CD4-positive, alpha-beta T cell treated with Interleukin-17A for 4 hours (primary cell): ENCODE measurements at places on chromosomes 6 and 20.

GRCh38 chr20:17799575-17800227 is 99.9 kb downstream of the BANF2 start:
- no peak for DNase-seq

DNA sequence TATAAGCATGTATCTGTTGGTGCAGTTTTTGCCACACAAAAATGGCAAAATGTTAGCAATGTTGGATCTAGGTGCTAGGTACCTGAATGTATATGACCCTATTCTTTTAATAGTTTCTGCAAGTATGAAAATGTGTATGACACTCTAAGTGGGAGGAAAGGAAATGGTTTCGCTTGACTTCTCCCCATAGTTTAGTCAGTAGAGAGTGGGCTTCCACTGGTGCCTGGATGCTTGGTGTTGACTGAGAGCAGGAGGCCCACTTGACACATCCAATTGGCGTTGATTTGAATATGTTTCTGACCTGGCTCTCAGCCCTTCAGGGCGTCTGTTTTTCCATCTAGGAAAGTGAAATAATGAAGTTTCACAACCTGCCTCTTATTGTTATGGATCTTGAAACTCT is 41.8 kb upstream of the GABRR1 start:
- no peak for DNase-seq

DNA sequence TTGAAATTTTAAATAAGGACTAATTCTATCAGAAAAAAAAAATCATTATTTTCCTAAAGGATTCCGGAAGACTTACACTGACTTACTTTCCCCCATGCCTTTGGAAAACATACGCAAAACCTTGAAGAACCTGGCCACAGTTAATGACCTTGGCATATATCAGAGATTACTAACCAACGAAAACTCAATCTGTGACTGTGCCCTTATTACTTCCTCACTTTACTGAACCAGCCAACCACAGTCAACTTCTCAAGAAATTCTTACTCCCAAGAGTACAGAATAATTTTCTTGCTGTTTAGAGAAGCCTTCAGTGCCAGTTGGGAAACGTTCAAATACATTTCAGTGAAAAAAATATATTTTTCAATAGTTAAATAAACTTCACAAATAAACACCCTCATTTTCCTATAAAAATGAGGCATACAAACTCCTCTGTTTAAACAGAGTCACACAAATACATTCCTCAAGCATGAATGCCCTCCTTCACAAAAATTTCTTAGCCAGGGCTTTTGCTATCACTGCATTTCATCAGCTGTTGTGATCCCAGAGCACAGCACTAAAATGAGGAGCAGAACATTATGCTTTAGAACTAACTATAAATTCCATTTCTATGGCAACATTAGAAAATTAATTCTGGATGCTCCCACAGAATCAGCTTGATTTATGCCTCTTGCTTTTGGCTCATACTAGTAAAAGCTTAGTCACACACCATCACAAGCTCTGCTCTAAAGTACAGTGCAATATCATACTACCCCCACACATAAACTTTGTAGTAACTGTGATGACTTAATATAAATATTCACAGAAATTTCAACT is 117.6 kb downstream of the DST start:
- DNase-seq, result no peak

- DNase-seq, result no peak
These were observed 140.0 kb upstream of the RNF217 start for GRCh38 chr6:124822204-124822613.

GRCh38 chr6:118935978-118936703 is 1.2 kb upstream of the MCM9 start:
- DNase-seq, result no peak
